ENCODE measurements at places on chromosomes 2 and 18.
A peak's percentile ranks its signal among the peaks of the same experiment; 100 is the strongest.

- no peak for DNase-seq
These were observed 329.6 kb downstream of the OSR1 start for GRCh38 chr2:19028587-19029375.

- no peak for DNase-seq
These were observed 447.9 kb downstream of the DSEL start for GRCh38 chr18:67068608-67069007.

DNA sequence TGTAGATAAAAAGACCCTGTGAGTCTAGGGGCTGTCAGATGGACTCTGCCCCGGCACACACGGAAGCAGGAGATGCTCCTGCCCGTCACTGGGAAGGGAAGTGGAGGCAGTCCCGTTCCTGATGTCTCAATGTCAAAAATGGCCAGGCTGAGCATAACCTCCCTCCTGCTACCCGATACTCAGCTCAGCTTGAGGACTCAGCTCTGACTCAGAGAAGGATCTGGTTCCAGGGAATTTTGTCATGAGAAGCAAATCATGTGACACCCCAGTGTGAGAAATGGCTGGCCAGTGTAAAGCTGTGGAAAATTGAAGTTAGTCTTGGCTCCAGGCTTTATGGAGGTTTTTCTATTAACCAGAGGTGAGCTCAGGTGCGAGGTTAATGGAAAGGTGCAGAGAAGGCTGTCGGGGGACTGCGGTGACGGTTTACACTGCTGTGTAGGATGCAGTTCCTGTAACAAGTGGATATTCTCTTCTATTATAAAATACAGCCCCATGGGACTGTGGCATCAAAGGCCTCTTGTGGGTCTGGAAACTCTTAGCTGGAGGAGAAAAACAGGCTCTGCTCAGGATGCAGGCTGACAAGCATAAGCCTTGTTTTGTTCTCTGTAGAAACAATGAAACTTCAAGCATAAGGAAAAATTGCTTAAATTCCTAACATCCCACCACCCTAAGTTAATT lies 24.7 kb upstream of the AGAP1 start:
- DNase-seq: peak; percentile 50

DNA sequence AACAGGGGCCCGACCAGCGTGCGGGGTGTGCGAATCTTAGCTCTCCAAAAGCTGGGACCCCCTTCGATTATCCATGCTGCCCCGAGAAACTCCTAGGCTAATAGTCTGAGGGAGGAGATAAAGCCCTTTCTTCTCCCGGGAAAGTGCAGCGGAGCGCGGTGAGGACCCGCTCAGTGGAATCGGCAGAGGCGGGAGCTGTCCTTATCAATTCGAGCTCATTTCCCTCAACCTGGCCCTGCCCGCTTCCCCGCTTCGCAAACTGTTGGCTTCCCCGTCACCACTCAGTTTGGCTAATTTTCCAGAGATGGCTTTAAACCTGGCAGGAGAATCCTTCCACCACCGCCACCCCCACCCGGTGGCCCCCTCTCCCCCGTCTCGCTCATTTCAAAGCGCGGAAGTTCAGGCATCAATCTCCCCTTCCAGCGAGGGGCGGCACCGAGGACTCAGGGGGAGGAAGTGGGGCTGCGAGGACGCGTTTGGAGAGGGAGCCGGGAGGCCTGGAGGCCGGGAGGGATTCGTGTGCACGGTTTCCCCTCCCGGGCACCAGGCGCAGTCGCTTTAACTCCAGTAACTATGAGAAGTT lies 1.6 kb downstream of the KLHL14 start:
- no peak for DNase-seq

DNA sequence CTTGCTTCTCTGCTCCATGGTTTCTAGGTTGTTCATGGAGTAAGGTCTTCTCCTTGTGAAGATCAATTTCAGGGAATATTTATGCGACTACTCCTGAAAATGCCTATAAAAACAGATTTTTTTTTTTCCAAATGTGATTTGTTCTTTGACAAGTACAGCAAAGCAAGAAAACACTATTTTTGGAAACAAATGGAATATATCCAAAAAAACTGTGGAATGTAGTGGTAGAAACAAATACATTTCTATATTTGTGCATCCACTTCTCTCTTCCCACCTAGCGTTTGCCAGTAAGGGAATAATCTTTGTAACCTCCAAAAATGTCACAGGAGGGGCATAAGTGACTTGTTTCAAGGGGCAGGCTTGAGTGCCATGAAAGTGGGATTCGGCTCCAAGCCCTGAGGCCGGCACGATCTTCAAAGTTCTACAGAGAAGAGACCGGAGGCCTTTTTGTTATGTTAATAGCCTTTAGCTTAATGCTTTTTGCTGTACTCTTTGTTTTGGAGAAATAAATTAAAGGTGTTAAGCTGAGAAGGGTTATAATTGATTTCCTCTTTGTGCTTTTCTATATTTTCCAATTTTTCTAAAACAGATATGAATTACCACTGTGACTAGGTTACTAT lies 200.6 kb downstream of the NRP2 start:
- DNase-seq: no peak

DNA sequence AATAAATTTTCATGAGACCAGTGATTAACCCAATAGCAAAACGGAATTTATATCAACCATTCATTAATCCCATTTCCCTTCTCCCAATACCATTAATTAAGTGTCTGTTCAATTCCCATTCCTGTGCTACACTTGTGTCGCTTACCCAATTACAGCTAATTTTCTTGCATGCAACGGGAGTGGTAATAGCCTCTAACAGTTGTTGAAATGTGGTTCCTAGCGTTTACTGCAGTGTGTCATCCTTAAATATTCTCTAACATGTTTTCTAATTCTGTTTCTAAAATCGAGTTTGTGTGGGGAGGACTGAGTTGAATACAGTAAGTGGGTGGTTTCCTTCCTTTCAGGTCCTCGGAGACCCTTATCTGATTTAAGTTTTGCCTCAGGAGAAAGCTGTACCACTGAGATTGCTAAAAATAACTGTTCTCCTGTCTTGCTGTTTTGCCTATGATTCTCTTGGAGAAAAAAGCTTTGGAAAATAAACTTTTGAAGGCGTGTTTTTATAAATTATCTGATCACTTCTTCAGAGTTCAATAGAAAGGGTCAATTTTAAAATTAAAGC lies 59.3 kb upstream of the LRRTM1 start:
- no peak for DNase-seq

- no peak for DNase-seq
These were observed 22.5 kb downstream of the ELMOD3 start for GRCh38 chr2:85377083-85377482.

DNA sequence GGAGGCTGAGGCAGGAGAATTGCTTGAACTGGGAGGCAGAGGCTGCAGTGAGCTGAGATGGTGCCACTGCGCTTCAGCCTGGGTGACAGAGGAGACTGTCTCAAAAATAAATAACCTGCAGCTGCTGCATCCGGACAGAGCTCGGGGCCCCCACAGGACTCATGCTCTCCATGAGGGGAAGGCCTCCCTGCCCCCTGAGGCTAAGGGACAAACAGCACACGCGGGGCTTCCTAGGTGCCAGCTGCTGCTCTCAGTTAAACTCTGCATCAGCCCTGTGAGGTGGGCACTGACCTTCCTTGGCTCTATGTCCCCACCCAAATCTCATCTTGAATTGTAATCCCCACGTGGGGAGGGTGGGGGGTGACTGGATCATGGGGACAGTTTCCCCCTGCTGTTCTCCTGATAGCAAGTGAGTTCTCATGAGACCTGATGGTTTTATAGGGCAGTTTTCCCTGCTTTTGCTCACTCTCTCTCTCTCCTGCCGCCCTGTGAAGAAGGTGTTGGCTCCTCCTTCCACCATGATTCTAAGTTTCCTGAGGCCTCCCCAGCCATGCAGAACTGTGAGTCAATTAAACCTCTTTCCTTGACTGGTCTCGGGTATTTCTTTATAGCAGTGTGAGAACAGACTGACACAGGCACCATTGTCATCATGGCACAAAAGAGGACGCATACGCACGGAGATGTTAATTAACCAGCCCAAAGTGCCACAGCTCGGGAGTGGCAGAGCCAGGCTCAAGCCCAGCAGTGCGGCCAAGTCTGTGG lies 49.9 kb upstream of the TAF1B start:
- no peak for DNase-seq

DNA sequence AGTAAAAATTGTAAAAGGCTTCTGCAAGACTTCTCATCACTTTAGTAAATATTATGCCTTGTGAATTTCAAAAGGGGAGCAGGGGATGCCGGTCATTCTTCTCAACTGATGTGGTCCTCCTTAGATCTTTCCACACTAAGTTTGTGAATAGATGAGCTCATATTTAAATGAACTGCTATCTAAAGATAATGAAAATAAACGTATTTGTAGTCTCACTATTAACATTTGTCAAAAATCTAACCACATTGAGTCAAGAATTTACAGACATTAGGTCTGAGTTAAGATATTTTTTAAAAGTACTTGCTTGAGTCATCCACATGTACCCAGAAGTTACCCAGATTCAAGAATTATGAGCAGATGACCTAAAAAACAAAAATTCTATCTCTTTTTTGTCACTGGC lies 6.5 kb downstream of the PRPF40A start:
- DNase-seq: no peak

- no peak for DNase-seq
These were observed 95.4 kb downstream of the HAUS1 start for GRCh38 chr18:46199515-46200147.

- no peak for DNase-seq
These were observed 2.0 kb downstream of the WDR35 start for GRCh38 chr2:19987936-19988335.

- DNase-seq: no peak
These were observed 44.3 kb downstream of the MAP3K20 start for GRCh38 chr2:173119944-173120343.

DNA sequence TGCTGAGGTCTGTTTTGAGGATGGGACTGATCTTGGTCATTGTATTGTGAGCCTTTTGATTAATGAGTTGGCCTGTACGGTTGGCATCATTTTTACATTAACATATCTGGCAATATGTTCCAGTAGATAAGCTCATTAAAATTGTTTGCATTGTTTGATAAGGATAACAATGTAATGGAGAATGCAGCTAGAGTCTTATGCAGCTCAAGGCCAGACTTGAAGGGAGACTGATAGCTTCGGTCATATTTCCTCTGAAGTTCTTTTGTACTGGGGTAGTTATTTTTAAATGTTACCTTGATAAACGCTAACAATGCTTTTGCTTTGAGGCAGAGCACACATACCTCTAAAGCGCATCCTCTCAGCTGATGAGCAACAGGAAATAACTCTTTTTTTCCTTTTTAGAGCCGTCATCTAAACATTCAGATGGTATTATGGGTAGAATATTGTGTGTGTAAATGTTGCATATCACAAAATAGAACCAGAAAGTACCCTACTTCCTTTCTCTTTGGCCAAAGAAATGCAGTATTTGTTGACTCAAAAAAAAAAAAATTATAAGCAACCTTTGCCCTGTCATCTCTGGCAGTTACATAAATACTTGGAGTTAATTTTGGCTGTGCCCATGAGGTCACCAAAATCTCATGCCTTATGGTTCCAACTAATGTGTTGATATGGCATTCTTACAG lies 1.3 kb downstream of the MAPRE2 start:
- no peak for DNase-seq

- DNase-seq: no peak
These were observed 158.6 kb downstream of the SMAD7 start for GRCh38 chr18:48792141-48792540.

GRCh38 chr2:232073026-232073425 lies 111.5 kb downstream of the DIS3L2 start:
- no peak for DNase-seq

- no peak for DNase-seq
These were observed 457.8 kb upstream of the MEX3C start for GRCh38 chr18:51655327-51655698.

DNA sequence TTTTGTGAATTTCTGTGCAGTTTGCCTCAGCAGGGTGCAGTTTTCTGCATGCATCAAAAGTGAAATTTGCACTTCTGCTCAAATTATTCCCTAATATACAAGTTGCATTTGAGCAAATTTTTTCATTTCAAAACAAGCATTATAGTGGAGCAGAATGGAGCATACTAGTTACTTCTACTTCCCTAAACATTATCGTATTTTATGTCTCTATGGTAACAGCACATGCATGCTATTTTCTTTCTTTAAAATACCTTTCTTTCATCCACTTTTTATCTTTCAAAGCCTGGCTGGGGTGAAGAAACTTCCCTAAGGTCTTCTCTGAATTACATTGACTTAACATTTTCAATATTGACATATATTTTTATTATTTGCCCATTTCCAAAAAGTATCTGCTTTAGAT lies 11.2 kb downstream of the RHBDD1 start:
- no peak for DNase-seq

GRCh38 chr18:8260319-8260718 lies 348.9 kb upstream of the RAB12 start:
- no peak for DNase-seq

- peak; percentile 60 for DNase-seq
These were observed 997 bp downstream of the BOK start for GRCh38 chr2:241559323-241560161.
